ENCODE measurements at places on chromosomes 1 and 21.

- no peak for DNase-seq
These were observed at the start of gene PGLYRP4 for GRCh38 chr1:153348511-153349362. Gene PGLYRP4 (minus strand): TSS chr1:153348841. CDS start chr1:153347932, 909 bp downstream.

GRCh38 chr1:39574646-39575045, 1.9 kb downstream of the PABPC4 start:
- no peak for DNase-seq

DNA sequence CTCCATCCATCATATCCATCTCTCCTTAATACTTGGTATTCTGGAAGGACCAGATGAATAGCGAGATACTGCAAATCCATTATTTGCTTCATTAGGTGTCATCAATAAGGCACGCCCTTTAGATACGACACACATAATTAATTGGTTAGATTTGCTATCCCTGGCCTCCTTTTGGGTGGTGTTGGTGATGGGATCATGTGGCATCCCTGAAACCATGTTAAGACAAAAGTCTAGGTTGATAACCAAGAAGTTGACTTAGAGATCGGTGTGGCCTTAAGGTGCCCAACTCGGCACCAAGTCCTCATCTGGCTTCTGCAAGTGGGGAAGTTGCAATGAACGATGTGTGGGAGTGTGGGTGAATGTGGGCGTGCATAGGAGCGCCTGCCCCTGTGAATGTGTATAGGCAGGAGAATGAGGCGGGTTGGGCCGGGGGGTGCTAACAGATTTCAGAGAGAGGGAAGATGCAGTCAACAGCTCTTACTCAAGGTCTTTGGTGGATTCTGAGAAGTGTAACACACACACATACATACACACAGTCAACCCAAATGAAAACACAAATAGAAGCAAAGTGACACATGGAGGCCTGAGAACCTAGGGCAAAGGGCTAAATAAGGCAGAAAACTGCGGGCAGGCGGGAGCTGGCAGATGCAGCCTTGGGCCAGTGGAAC, 415.7 kb upstream of the ESRRG start:
- no peak for DNase-seq

GRCh38 chr1:216562383-216562782, 139.1 kb upstream of the USH2A start:
- DNase-seq, result no peak

DNA sequence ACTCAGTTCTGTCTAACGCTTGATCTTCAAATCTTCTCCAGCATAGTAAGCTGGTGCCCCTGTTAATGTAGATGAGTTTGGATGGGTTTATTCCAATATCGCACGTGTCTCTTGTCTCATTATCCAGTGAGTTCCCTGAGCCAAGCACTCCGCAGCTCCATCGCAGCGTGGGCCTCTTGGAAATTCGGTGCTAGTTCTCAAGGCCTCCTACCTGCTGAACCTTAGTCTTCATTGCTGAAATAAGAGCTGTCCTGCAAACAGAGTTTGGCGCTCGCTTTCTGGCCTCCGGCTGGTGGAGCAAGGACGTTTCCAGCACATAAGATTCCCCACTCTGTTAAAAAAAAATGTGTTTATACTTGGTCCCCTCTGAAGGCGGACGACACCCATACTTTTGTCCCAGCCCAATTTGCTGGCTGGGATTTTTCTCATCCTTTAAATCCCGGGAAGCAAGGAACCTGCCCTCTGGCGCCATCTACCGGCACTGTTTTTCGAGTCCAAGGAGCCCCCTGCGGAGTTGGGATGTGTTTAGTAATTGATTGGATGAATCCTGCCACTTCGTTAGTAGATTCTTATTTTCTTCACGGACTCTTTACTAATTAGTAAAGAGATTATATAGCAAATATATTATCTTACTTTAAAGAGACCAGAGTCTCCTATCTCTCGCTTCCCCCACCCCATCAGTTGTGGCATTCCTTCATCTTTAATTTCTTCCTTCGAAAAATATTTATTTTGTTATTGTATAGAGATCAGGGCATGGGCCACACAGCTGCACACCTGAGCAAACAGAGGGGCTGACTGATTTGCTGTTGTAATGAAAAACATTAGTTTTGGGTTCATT, 14.7 kb downstream of the JUN start:
- peak; percentile 65 for DNase-seq

GRCh38 chr1:101360506-101360905, 123.7 kb downstream of the S1PR1 start:
- no peak for DNase-seq
